ENCODE measurements at places on chromosomes 11 and 22.

GRCh38 chr11:18699269-18699596 is 654 bp downstream of the TMEM86A start:
- DNase-seq = no peak
- H3K36me3 ChIP-seq = no peaks in the 10 kb centered on the region
- H3K27ac ChIP-seq = no peak overlapping the region

DNA sequence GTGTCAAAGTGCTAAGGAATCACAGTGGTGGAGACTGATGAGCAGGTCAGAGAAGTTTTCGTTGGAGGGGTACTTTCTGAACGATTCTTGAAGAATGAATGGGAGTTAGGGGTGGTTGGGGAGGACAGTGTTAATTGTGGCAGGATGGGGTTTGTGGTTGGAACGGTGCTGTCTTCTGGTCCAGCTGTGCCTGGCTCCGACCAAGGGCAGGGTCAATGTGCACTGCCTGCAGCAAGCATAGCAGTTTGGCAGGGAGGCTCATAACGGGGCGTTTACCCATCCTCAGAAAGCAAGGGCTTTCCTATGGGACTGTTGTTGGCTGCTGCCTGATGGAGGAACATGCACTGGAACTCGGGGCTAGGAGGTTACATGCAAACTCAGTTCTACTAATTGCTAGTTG is 265.8 kb downstream of the KIRREL3 start:
- no peaks in the 10 kb centered on the region for H3K27me3 ChIP-seq
- H3K4me3 ChIP-seq = no peak overlapping the region
- H3K27ac ChIP-seq = no peak overlapping the region
- no peak for DNase-seq

- no peaks in the 10 kb centered on the region for H3K4me1 ChIP-seq
- no peak overlapping the region for H3K27ac ChIP-seq
- DNase-seq = no peak
- no peaks in the 10 kb centered on the region for H3K27me3 ChIP-seq
- H3K4me3 ChIP-seq = no peak overlapping the region
- H3K36me3 ChIP-seq = no peaks in the 10 kb centered on the region
These were observed 65.2 kb downstream of the PIWIL4 start for GRCh38 chr11:94632356-94632755.

DNA sequence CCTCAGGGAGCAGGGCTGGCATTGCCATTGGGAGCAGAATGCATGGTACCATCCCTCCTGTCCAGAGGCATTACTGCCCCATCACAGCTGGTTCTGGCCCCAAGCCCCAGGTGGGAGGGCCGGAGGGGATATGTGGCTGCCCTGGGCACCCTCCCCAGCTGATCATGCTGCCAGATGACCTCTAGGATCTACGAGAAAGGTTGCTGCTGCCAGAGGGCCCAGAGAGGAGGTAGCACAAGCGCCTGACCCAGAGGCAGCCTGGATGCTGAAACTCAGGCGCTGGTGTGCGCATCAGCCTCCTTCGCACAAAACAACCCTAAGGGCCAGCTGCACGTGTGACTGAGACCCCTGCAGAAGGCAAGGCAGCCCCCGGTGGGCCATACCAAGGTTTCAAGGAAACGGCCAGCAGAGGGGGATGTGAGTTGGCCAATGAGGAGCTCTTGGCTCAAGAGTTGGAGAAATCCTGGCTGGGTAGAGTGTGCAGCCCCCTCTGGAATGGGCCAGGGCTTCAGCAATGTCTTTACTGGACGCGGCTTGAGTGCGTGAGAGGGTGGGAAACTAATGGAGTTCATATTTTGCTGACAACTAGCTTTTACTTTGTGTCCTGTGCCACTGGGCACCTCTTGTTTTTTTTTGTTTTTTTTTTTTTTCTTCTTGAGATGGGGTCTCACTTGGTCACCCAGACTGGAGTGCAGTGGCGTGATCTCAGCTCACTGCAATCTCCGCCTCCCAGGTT is 88.3 kb upstream of the PARVA start:
- no peaks in the 10 kb centered on the region for H3K36me3 ChIP-seq
- peaks cover 4% of the 10 kb centered on the region for H3K4me1 ChIP-seq
- peaks cover 4% of the 10 kb centered on the region for H3K27me3 ChIP-seq
- DNase-seq = no peak
- H3K27ac ChIP-seq = no peak overlapping the region
- no peak overlapping the region for H3K4me3 ChIP-seq

DNA sequence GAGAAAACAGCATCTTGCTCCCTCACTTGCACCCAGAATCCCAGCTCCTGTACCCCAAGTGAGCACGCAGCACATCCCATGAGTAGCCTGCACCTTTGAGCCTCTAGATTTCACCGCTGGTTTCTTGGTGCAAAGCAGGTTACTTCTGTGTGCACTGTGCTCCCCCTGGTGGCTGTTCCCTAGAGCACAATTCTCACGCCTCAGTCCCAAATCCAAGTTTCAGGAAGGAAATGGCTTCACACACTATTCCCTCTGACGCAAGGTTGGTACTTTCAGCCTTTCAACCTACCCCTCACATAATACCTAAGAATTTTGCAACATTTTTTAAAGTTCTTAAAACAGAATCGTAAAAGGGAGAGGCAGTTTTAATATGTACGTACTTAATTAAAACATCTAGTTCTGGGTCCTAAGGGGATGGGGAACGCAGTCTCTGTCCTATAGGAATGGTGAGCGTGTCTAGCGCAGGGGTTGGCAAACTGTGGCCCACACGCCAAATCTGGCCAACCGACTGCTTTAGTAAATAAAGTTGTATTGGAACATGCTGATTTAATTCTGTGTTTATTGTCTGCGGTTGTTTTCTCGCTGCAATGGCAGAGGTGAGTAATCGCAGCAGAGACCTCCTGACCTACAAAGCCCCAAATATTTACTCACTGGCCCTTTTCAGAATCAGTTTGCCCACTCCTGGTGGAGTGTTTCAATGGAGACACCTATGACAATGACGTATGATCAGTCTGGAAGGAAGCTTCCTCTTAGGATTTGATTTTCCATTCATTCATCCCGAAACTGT is 27.5 kb downstream of the DHCR7 start:
- H3K27me3 ChIP-seq = peaks cover 4% of the 10 kb centered on the region
- no peak overlapping the region for H3K4me3 ChIP-seq
- no peak overlapping the region for H3K27ac ChIP-seq
- no peaks in the 10 kb centered on the region for H3K4me1 ChIP-seq

DNA sequence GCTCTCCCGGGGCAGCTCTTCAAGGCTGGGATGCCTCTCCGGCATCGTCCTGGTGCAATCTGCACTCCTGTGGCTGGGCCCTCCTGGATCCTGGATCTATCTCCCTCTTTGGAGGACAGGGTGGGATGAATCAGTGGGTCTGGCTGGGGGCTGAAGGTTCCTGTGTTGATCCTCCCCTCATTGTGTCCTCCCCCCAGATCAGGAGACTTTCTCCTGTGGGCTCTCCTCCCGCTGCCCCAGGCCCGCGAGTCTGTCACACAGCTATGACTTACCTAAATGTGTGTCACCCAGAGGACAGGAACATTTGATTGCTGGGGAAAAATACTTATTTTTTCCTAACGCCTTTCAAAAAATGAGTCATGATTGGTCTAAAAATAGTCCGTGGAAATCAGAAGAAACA is 106.8 kb upstream of the NECTIN1 start:
- no peaks in the 10 kb centered on the region for H3K27me3 ChIP-seq
- H3K4me3 ChIP-seq = no peak overlapping the region
- no peak overlapping the region for H3K27ac ChIP-seq
- H3K4me1 ChIP-seq = no peaks in the 10 kb centered on the region

DNA sequence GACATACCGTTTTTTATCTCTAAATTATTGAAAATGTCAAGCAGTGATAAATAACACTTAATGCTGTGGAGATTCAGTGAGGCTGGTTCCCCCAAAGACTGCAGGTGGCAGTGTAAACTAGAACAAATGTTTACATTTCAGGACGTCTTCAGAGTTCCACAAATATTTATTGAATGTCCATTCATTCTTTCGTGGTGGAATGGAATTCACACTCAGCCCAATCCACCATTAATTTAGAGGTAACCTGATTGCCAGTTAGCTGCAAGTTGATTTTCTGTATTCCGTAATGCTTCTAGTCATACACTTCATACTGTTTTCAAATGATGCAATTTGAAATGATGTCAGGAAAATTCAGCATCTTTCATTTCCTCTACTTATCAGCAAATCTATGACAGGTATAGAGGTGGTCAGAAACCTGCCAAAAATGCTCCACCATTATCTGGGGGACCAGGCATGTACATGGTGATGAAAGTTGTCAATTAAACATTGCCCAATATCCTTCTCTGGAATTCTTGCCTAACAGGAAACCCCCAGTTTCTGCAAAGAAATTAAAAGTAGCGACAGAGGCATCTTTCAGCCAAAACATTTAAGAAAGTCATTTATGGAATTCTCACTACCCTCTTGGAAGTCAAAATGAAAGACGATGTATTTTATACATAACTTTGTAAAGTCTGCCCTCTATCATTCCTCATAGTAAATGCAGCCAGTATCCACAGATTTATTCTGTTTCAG is 94.3 kb upstream of the BMAL1 start:
- peaks cover 10% of the 10 kb centered on the region for H3K27me3 ChIP-seq
- no peak overlapping the region for H3K27ac ChIP-seq
- no peaks in the 10 kb centered on the region for H3K36me3 ChIP-seq

- no peak overlapping the region for H3K4me3 ChIP-seq
- DNase-seq = no peak
- no peaks in the 10 kb centered on the region for H3K4me1 ChIP-seq
These were observed 43.6 kb upstream of the FIBIN start for GRCh38 chr11:26950260-26950719.

- no peak overlapping the region for H3K27ac ChIP-seq
- no peaks in the 10 kb centered on the region for H3K4me1 ChIP-seq
- no peak overlapping the region for H3K4me3 ChIP-seq
- no peaks in the 10 kb centered on the region for H3K36me3 ChIP-seq
- no peak for DNase-seq
These were observed 56.6 kb downstream of the BID start for GRCh38 chr22:17717708-17718107.

DNA sequence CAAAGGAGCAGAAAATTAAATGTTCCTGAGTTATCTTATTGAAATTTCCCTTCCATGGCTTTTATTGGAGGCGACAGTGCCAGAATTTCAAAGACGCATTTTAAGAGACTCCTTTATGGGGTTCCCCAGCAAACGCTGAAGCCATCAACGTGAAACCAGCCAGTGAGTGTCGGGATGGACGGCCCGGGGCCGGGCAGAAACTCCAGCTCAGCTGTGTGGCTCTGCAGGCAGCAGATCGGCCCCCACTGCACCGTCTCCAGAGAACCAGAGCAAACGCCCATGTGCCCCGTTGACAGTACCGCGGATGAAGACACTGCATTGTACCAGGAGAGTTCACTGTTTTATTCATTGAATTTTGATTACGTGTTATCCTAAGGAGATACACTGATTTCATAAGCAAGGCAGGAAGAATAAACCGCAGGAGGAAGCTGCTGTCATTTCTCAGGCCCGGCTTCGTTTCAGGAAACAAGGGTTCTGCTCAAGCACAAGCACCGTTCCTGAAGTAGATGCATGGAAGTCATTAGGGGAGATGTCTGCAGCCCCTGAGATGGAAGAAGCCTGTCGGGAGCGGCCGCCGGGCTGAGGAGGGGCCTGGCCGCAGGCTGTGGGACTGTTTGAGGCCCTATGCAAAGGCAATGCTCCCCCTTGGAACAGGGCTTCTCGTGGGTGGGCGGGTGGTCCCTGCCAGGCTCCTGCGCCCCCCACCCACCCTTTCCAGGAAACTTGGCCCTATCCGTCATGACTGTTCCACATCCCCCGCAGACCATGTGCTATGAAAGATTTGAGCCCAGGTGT is 639.7 kb downstream of the TBC1D22A start:
- no peaks in the 10 kb centered on the region for H3K4me1 ChIP-seq
- no peak for DNase-seq
- H3K4me3 ChIP-seq = no peak overlapping the region
- H3K27ac ChIP-seq = no peak overlapping the region

Measured in T-cell (primary cell).